ENCODE measurements at places on chromosomes 3 and 15.

DNA sequence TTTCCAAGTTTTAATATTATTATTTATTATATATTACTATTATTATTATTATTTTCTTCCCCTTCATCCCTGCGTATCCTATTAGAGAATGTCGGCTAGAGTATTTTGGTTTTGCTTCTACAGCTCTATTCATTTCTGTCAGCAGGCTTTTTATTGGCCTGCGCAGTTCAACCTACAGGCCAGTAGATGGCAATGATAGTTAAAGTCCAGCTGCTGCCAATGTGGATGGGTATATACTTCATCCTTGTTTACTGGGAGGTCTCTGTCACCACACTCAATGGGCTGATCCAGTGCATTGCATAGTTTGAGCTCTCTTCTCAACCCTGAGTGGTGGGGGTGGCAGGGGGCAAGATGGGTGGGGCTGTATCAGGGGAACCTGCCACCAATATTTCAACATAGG is 799.8 kb downstream of the NSUN3 start:
- DNase-seq = no peak

- DNase-seq = no peak
Measured at GRCh38 chr3:114451051-114451451, 157.2 kb downstream of the TIGIT start.

DNA sequence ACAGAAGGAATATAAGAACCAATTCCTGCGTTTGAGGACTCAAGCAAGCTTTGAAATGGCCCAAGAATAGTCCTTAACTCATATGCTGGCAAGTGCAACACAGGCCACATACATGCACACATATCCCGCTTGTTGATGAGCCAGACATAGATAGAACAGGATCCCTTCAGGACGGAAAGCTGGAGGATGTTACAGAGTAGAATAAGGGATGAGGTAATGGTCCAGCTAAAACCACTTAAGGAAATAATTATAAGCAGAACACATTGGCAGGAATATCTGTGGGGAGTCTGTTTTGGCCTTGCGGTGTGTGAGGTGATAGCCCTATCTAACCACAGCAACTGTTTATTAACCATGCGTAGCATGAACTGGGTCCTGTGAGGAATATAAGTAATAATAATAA is 25.0 kb downstream of the SCG3 start:
- no peak for DNase-seq

DNA sequence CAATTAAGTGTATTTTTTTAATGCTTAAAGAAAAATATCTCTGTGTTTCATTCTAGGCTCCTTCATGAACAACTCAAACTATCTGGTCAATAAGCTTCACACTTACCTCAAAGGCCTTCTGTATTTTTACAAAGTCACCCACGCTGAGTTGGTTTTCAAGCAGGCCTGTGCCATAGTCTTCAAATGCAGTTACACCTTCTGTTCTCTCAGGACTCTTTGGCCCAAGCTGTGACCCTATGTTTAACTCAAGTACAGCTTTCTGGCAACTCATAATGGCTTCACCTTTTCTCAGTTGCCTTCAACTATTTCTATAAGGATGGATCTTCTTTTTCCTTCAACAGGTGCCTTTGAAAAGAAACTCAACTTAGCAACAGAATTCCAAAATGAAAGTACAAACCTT is 587 bp downstream of the WDR49 start:
- no peak for DNase-seq

DNA sequence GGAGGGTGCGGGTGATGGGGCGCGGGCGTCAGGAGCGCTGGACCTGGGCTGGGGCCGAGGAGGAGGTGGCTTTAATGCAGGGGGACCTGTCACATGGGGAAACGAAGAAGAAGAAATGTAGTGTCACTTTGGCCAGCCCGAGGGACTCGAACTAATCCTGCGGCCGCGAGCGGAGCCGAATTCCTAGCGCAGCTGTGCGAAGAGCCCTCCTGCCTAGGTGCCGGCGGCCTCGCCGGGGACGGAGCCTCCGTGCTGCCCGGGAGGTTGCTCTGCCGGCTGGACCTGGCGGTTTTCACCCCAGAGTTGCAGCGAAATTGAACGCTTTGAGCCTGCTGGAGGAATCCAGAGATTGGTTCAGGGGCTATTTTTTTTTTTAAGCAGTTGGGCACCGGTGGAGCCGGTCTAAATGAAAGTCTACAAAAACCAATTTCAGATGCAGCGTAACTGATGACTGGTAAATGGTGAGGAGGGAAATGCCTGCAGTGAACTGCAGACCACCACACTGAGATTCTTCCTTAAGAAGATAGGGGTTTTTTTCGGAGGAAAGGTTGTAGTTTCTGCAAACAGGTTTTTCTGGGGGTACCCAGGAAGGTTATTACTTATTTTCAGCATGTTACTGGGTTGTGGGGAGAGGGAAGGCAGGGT is 662 bp downstream of the TMEM108 start:
- DNase-seq = no peak

DNA sequence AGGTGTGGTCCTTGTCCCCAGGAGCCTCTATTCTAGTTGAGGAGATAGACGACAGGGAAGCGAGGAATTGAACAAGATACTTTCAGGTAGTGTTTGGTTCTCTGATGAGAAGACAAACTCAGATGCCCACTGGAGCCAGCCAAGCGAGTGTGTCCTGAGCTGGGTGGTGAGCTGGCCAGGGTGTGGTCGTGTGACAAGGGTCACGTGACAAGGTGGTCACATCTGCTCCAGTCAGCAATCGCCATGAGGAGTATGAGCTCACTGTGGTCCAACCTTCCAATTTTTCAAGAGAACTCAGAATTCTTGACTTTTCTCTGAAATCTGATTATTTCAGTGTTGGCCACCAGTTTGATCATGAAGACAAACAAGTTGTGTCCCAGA is 39.5 kb downstream of the SLC6A6 start:
- DNase-seq = no peak

- DNase-seq = no peak
Measured at GRCh38 chr3:150508401-150508800, 37.9 kb downstream of the SERP1 start.

GRCh38 chr15:63056829-63057228 is 14.3 kb downstream of the TPM1 start:
- no peak for DNase-seq

DNA sequence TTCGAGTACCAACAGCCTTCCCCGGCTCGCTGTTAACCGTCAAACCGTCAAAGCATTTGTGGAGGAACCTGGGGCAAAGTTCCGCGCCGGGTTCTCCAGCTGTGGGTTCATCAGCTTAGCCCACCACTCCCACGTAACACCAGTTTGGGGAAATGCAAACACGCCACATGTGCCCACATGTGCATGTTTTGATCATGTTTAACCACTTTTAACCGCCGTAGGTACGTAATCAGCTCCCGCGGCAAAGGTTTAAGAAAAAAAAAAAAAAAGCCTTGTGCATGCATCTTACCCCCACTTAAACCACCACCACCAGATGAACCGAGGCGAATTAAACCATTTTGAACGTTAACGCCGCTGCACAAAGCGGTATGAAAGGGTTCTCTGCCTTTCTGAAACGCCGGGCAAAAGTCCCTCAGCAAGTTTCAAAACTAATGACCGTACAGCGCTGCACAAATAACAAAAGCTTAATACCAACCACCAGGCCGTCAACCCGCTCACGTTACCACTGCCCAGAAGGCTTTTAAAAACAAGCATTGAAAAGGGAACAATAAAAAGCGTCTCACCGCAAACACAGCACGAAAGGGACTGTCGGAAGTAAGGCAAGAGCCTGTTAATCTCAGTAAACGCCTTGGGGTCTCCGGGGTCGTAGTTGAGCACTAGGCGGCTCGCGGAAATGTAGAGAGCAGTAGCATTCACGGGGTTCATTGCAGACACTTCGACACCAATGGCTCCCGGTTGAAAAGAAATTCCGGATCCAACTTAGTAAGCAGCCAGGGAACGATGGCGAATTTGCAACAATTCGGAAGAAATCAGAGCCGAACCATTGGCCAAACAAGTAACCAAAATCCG is 1.5 kb downstream of the MSL2 start:
- no peak for DNase-seq

DNA sequence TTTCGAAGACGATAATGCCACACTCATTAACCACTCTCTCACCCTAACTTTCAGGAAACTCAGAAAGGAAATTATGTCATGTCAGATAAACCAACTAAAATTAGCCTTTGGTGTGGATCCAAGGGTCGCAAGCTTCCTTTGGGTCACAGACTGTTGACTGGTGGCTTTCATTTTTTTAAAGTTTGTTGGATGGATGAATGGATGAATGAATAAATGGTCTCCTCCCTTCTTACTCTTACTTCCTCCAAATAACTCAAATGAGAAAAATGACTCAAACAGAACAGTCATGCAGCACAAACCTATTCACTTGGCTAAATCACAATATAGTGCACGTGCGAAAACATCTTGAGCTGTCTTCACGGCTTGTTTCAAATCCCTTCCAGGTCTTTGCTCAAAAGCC is 82.9 kb upstream of the HACD2 start:
- DNase-seq = no peak

GRCh38 chr15:29622637-29623036 is 199.6 kb downstream of the TJP1 start:
- no peak for DNase-seq

DNA sequence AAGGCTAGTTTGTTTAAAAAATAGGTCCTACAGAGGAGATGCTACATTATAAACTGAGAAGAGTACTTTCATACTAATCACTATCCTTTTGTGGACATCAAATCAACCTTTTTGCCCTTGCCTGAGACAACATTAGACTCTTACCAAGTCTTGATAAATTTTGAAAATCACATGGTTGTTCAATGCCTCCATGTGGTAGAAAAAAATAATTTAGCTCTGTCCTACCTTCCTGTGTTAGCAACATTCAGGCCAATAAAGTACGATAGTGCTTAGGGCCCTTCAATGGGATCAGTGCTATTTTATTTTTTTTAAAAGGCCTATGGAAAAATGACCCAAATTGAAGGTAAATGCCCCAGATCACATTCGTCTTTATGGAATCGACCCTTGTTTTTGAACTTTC is 5.0 kb upstream of the UBE2E1 start:
- no peak for DNase-seq

GRCh38 chr3:123340336-123340735 is 108.6 kb downstream of the ADCY5 start:
- no peak for DNase-seq

- no peak for DNase-seq
Measured at GRCh38 chr3:131731709-131732108, 228.9 kb upstream of the MRPL3 start.

DNA sequence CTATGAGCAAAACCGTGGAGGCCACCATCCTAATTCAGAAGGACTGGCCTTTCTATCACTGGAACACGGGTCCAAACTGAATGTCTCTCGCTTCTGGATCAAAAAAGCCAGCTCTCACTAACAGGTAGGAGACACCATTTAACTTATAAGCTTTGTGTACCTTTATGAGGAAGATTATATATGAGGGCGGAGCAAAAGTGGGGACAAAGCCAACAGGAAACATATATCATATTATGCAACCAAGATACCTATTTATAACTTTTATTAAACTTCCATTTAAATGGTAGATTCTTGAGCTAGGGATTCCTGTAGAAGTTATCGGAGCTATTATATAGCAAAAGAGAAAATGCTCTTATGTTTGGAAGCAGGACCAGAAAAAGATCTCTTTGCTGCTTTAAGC is 78.4 kb downstream of the IGF2BP2 start:
- DNase-seq = no peak

DNA sequence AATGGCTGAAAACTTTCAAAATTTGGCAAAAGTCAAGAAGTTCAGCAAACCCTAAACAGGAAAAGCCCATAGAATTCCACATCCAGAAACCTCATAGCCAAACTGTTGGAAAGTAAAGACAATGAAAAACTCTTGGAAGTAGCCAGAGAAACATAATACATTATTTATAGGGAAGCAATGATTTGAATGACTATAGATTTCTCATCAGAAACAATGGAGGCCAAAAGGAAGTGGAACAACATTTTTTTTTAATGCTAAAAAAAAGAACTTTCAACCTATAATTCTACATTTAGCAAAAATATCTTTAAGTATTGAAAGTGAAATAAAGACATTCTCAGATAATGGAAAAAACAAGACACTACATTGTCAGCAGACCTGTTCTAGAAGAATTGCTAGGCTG is 30.2 kb downstream of the ALPK3 start:
- no peak for DNase-seq

- no peak for DNase-seq
Measured at GRCh38 chr15:45802140-45802539, 167.3 kb downstream of the SQOR start.

DNA sequence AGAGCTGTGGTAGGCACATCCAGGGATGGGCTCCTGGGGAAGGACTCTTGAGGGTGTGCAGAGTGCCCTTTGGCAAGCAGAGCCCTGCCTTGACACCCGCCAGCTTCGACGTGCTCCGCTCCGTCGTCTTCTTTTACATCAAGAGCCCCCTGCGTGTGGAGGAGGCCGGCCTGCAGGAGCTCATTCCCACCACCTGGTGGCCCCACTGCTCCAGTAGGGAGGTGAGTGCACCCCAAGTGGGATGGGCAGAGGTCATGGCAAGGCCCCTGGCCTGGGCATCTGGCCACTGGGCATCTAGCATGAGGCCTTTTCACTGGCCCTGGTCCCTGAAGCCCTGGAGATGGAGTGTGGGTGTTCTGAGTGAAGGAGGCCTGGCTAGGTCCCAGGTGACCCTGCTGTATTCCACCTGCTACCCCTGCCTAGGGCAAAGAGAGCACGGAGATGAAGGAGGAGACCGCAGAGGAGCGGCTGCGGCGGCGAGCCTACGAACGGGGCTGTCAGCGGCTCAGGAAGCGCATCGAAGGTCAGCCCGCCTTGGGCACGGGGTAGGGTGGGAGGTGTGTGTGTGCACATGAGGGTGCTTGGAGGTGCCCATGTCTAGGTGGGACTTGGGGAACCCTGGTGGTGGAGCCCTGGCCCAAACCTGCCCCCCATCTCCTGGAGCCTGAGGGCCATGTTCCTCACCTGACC is 12.2 kb downstream of the RNF123 start:
- DNase-seq = no peak

GRCh38 chr3:133996251-133996661 is 33.5 kb downstream of the SLCO2A1 start:
- DNase-seq = no peak

- DNase-seq = no peak
Measured at GRCh38 chr3:30553641-30554316, 52.6 kb upstream of the TGFBR2 start.

GRCh38 chr15:42371096-42371495 is 11.8 kb downstream of the CAPN3 start:
- DNase-seq = no peak

- DNase-seq = no peak
Measured at GRCh38 chr3:50816894-50817293, 142.2 kb downstream of the DOCK3 start.

Measured in RWPE2 (cell line).